NCI-H1436 treated with DMSO at 0.1 percent for 48 hours (cell line): ENCODE measurements at places on chromosomes 1 and 21.

DNA sequence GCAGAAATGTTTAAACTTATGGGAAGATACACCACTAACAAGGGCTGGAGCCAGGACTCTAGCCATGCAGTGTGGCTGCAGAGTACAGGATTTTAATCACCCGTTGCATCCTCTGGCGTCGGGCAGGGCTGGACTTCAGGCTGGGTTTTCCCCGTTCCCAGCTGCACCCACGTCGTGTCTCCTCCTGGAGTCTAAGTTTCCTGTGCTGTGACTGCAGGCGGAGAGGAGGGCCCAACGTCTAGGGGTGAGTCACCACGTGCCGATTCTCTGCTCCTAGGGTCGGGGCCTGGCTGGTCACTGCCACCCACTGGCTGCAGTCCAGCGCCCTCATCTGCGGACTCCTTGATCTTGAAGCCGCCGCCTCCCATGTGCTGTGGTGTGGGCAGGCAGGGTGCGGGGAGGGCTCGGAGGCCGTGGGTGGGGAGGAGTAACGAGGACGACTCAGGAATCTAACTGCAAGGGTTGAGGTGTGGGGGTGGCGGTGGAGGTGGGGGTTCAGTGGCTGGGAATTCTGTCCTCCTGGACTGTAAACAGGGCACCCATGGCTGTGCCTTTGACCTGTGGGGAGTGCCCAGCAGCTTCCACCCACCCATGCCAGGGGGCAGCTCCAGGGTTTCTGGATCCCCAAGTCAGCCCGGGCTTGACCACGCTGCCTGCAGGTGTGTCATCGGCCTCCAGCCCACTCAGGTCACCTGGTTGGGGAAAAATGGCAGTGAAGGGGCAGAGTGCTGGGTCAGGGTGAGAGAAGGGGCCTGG, 77.8 kb downstream of the ALPL start:
- DNase-seq: no peak

DNA sequence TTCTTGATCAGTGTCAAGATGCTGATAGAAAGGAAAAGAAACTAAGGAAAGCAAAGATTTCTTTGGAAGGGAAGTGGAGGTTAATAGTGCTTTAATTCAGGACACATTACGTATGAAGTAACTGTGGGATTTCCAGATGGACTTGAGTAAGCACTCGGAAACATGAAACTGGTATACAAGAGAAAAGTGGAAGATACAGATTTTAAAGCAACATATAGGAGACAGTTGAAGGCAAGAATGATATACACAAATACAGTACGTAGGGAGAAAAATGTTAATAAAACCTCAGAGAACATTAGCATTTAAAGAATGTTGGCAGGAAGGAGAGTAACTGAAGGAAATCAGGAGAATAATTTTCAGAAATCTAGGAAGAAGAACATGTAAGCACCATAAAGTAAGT, 730.9 kb upstream of the ADGRL2 start:
- no peak for DNase-seq

- DNase-seq: no peak
These were observed 14.6 kb downstream of the SEMA6C start for GRCh38 chr1:151131701-151132334.

GRCh38 chr1:77532641-77533040, 149.8 kb downstream of the ZZZ3 start:
- no peak for DNase-seq

GRCh38 chr1:44945967-44946366, 40.4 kb downstream of the EIF2B3 start:
- no peak for DNase-seq

GRCh38 chr1:15184436-15185241, 31.1 kb downstream of the TMEM51 start:
- no peak for DNase-seq

- no peak for DNase-seq
These were observed 6.4 kb downstream of the TMEM50B start for GRCh38 chr21:33473344-33473743.

DNA sequence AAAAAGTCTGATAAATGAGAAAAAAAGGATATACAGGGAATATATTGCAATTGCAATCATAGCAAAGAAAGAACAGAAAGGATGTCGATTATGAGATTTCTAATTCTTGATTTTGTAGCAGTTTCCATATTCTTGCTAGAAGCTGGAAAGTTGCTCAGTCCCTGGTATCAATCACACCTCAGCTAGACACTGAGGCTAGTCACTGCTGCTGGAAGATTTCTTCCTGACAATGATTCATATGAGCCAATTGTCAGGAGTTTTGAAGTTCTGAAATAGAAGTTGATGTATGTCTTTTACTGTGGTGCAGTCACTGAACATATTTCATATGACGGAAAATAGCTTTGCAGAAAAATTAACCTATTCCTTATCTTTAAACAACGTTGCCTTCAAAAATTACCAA, 208.4 kb upstream of the C1orf105 start:
- no peak for DNase-seq

DNA sequence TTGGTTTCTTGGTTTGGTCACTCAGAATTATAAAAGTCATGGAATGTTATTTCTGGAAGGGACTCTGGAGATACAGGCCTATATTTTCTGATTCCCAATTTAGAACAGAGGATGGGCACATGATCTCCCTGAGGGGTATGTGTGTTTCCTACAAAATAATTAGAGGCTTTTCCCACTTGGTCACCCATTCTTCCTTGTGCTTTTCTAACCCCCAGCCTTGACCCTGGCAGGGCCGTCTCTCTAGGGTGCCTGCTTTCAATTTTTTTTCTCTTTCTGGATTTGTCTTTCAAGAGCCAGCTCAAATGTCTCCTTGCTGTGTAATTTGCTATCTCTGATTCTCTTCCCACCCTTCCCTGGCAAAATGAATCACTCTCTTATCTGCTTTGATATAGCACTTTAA, 131.9 kb downstream of the HLX start:
- DNase-seq: no peak

- no peak for DNase-seq
These were observed 69.4 kb downstream of the VAV3 start for GRCh38 chr1:107895403-107896191.

GRCh38 chr1:211830328-211831142, at the start of gene LPGAT1:
Gene LPGAT1 (minus strand): TSS chr1:211830763. CDS start chr1:211829296, 1,467 bp downstream.
- DNase-seq: no peak

- DNase-seq: no peak
These were observed 13.8 kb downstream of the ENSA start for GRCh38 chr1:150615346-150616201.

DNA sequence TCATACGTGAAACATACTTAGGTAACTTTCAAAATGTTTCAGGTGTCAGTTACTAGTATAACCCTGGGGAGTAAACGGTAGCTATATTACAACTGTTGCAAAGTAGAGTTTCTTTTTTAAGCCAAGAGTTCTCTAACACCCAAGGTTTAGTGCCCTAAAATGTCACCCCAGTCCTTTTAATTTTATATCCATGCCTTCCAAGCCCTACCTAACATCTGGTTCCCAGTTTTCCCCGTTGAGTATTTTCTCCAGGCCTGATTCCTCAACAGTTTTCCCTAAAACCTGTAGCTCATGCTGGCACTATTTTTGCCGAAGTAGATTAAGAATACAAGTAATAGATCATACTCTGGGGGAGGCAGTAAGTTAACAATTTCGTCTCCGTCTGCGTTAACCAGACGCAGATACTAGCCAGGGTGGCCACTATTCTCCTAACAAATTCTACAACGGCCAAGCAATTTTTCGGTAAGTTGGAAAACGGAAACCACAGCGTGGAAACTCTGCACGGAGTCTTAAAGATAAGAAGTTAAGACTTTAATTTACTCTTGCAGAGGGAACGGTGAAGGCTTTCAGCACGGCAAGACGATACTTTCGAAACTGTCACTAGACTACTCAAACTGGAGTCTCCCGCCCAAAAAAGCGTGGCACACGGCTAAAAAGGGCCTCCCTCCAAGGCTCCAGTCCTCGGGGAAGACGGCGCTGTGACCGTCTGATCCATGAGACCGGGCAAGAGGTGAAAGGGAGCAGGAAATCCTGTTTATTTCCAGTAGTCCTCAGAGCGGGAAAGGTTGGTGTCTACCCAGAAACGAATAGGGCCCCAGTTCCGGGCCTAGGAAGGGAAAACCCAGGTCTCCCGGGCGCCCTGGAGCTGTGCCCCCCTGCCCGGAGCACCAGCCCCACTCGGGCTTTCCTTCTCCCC, 945 bp downstream of the SRSF4 start:
- DNase-seq: no peak
